ENCODE measurements at places on chromosomes 16 and 17.

- no peak for DNase-seq
Measured at GRCh38 chr16:82042144-82042543, 7.1 kb downstream of the HSD17B2 start.

GRCh38 chr16:54285414-54286089 is 1.0 kb downstream of the IRX3 start:
- DNase-seq: peak; percentile 48

DNA sequence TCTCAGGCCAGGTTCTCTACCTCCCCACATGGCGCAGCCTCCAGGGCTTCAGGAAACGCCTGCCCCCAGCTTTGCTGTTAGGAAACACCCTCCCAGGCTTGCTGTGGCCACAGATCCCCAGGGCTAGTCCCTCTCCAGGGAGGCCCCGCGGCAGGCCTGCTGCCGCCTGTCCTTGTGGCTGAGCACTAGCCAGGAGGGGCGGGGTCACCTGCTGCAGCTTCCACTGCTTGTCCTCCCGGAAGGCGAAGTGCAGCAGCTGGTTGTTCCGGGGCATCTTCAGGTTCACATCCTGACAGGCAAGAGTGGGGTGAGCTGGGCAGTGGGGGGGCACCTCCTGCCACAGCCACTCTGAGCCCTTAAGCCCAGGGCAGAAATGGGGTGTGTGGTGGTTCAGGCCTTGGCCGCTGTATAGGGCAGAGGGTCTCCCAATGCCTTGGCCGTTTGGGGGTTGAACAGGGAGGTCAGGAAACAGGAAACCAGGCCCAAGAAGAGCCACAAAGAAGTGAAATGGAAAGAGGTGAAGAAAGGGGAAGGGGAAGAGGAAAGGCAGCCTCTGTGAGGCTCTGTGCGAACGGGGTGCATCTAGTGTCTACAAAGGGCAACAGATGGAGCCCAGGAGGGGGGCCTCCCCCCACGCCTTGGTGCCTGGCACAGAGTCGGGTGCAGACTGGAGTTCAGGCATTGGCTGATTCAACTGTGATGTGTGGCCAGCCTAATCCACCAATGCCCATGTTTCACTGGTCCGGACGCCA is 2.0 kb downstream of the ROGDI start:
- DNase-seq: no peak

DNA sequence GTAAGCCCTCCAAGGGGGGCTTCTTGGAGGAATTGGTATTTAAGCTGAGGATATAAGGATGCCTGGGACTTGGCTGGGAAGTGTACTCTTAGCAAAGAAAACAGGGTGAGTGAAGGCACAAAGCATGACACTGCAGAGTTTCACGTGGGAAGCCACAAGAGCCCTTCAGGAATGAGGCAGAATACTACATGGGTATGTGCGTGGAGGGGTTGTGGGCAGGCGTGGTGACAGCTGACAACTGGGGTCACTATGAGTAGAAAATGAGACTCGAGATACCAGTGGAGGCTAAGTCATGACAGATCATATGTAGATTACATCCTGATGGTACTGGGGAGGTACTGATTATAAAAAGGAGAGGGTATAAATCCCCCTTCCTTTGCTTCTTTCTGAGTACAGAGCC is 78.1 kb upstream of the XYLT1 start:
- DNase-seq: no peak

GRCh38 chr16:56282451-56282850 is 91.2 kb downstream of the GNAO1 start:
- no peak for DNase-seq

DNA sequence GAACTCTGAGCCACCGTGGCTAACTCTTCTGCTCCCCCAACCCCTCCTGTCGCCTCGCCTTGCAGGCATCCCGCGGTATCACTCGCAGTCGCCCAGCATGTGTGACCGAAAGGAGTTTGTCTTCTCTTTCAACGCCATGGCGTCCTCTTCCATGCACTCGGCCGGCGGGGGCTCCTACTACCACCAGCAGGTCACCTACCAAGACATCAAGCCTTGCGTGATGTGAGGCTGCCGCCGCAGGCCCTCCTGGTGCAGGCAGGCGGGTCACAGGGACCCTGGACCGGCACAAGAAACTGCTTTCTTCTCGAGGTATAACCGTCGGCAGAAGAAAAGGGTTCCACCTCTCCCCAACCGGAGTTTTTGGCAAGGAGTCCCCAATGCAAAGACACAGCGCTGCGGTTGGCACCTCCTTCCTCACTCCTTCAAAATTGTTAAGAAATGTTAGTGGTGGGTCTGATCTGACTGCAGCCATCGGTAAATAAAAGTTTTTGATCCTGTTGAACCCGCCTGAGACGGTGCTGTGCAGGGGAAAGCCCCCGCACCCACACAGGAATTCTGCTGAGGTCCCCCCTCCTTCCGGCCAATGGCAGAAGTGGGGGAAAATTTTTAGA is 2.6 kb downstream of the FOXF1 start:
- DNase-seq: no peak

GRCh38 chr16:72743011-72743761 is 304.7 kb downstream of the ZFHX3 start:
- no peak for DNase-seq

GRCh38 chr17:15952916-15953790 is 8.2 kb downstream of the ADORA2B start:
- DNase-seq: no peak

DNA sequence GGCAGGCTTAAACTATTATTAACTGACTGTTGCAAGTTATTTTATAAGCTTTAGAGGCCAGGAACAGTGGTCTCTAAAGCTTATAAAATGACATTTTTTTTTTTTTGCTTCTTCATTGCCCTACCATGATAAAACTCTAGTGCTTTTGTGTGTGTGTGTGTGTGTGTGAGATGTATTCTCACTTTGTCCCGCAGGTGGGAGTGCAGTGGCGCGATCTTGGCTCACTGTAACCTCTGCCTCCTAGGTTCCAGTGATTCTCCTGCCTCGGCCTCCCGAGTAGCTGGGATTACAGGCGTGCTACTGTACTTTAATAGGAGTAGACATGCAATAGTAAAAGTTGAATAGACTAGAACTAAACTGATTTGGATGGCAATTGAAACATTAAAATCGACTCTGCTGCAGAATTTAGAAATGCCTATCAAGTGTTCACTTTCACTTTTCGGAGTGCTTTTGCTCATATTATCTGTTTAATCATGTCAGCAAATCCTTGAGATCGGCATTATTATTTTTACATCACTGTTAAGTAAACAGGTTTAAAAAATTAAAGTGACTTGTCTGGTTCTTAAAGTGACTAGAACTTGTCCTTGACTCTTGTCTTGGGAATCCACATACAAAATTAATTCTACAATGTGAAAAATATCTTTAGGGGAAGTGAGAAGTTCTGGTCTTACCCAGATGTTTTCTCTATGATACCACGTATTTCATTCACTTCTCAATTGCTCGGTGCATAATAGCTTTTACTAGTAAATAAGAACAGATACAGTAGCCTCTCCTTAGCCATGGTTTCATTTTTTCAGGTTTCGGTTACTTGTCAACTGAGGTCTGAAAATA is 8.4 kb upstream of the PCTP start:
- no peak for DNase-seq

DNA sequence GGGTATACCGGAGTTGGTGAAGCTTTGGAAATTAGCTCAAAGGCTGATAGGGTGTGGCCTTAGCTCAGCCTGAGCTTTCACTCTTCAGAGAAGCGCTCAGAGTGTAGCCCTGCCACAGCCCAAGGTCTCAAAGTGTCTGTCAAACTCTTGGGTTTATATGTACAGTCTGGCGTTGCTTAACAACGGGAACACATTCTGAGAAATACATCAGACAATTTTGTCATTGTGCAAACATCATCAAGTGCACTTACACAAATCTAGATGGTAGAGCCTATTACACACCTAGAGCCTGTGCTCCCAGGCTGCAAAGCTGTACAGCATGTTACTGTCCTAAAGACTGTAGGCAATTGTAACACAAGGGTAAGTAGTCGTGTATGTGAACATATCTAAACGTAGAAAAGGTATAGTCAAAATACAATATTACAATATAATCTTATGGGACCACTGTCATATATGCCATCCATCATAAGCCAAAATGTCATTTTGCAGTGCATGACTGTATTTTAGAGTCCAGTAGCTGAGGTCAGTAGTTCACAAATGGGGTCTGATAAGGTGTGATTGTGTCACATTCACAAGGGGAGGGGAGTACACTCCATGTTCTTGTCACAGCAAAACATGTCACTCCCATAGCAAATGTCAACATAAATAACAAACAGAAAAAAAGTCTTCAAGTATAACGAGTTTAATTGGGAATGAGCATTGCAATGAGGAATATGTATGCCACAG is 20.6 kb downstream of the CHAD start:
- DNase-seq: no peak

DNA sequence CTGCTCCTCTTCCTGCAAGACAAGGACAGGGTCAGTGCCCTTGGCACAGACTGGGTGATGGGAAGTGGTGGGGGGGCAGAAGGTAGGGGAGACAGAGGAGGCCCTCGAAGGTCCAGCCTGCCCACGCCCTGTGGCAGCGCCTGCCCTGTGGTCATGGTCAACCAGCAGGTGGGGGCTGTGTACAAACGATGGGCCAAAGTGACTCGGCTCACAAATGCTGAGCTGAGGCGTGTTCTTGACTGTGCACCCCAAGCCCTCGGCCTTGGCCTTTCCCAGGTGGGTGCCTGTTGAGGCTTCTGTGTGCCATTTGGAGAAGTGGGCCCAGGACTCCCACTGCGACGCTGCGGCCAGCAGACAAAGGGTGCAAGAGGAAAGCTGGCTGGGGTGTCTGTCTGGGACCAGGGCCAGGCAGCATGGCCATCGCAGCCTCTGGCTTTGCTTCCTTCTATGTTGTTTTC is 22.6 kb downstream of the MXRA7 start:
- peak; percentile 68 for DNase-seq

- DNase-seq: peak; percentile 68
Measured at GRCh38 chr17:17180141-17180603, 26.0 kb downstream of the PLD6 start.

DNA sequence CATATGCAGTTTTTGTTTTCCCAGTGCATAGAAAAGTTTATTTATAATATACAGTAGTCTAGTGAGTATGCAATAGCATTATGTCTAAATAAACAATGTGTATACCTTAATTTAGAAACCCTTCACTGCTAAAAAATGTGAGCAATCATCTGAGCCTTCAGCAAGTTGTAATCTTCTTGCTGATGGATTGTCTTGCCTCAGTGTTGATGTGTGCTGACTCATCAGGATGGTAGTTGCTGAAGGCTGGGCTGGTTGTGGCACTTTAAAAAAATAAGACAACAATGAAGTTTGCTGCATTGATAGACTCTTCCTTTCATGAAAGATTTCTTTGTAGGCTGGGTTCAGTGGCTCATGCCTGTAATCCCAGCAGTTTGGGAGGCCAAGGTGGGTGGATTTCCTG is 13.9 kb upstream of the CAPNS2 start:
- no peak for DNase-seq

- no peak for DNase-seq
Measured at GRCh38 chr16:56749672-56750491, 20.0 kb downstream of the NUP93 start.

DNA sequence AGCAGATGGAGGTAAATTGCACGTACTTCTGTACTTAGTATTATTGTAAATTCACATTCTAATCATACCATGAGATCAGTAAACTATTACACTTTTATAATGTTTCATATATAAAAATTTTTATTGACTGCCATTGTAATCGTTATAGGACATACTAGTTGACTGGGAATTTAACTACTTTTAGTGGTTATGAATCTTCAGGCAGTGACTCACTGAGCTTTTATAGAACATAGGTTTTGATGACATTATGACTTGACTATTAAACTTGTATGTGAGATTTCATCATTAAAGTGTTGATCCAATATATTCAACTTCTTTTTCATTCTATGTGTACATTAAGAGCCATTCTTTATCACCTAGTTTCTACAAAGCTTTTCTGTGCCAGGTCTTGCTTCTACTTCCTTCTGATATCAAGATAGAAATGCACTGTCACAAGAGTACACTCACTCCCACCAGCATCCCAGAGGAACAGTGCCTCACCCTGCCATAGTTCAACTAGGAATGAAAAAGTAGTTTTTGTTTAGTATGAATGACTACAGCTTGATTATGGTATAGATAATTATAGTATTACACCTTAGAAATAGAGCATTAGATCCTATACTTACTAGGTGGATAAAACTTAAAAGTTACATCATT is 142.4 kb upstream of the RBL2 start:
- no peak for DNase-seq

DNA sequence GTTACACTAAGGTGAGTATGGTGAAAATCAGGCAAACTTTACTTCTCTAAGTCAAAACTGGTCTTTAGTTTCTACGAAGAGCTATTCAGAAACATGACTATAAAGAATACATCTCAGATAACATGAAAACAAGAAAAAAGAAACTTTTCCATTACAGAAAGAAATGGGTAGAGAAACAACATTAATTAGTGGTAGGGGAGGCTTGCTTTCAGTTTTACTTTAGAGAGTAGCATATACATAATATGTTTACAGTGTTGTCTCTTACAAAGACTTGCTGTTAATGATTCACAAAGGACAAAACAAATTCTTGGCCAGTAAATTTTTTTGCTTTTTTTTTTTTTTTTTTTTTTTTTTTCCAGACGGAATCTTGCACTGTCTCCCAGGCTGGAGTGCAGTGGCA is 34.2 kb downstream of the CRLF3 start:
- DNase-seq: no peak

DNA sequence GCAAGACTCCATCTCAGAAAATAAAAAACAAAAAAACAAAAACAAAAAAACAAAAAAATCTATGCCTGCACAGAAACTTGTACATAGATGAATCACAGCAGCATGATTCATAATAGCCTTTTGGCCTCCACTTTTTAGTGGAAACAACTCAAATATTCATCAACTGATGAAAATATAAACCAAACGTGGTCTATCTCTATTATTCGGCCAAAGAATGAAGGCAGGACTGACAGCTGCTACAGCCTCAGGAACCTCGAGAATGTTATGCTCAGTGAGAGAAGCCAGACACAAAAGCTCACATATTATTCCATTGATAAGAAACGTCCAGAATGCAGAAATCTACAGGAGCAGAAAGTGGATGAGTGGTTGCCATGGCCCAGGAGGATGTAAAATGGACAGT is 19.8 kb downstream of the PPL start:
- no peak for DNase-seq

DNA sequence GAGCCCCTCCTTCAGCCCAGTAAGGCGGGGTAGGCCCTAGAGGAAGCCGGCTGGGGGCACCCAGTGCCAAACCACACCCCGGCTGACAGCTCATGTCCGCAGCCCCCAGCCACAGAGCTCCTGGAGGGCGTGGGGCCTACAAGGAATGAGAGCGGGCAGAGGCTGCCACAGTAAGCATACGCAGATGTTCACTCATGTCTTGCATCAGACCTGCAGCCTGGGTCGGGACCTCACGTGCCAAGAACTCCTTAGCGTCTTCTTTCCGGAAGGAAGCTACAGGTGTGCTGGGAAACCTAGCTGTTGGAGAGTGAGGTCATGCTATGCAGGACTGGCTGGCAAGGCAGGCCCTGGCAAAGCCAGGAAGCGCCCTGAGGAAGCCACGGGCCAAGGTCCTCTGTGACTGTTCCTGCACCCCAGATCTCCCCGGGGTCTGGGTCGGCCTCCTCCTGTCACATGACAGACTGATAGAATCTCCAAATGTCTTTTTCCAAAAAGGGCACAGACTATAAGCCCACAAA is 1.6 kb downstream of the ZNF598 start:
- DNase-seq: no peak

- no peak for DNase-seq
Measured at GRCh38 chr17:36880268-36880905, 56.9 kb upstream of the LHX1 start.

GRCh38 chr16:50251375-50252081 is 14.8 kb upstream of the ADCY7 start:
- DNase-seq: no peak

All from right cardiac atrium (tissue), 5 donors.